ENCODE measurements at places on chromosomes 5 and 9.
A peak's percentile ranks its signal among the peaks of the same experiment; 100 is the strongest.

GRCh38 chr9:81605170-81605670, 84.1 kb downstream of the TLE1 start:
- DNase-seq: no peak

DNA sequence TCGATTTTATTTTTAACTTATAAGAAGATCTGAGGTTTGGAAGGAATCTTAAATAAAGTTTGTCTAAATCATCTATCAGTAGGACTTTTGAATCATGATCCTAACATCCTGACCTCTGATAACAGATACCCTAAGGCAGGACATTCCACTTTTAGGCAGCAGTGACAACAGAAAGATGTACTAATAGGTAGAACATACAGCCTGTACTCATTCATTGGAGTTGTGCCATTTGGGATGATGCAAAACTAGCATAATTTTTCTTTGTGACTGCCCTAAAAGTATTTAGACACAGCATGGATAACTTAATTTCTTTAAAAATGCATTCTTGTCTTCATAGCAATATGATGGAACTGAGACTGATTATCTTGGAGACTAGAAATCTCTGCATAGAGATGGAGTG, 39.7 kb downstream of the CDC42SE2 start:
- DNase-seq: no peak

DNA sequence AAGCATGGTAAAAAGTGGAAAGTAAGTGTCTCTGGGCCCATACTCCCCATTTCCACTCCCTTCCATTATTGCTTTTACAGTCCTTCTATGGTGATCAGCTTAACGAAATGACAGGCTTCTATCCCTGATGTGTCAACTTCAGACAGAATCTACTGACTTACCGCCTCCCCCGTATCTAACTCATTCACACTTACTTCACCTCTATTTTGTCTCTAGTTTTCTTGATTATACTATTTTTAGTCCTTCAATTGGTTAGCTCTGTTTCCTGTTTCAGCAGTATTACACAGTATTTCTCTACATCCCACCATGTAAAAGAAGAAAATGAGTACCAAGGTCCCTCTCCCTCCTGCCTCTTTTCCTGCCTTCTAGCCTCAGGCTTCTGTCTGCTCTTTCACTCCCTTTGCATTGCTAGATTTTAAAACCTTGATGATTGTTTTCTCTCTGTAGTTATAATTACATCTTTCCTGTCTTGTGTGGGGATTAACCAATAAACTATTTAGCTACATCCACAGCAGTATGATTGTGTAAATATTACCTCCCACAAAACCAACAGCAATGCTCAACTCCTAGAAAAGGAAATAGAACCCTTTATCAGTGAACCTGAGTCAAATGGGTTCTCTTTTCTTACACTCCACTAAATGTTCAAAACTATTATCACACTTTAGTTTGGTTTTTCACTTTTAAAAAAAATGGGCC, 53.4 kb downstream of the GNAQ start:
- DNase-seq: no peak

- no peak for DNase-seq
These were observed 21.3 kb downstream of the TLR4 start for GRCh38 chr9:117725426-117725887.

DNA sequence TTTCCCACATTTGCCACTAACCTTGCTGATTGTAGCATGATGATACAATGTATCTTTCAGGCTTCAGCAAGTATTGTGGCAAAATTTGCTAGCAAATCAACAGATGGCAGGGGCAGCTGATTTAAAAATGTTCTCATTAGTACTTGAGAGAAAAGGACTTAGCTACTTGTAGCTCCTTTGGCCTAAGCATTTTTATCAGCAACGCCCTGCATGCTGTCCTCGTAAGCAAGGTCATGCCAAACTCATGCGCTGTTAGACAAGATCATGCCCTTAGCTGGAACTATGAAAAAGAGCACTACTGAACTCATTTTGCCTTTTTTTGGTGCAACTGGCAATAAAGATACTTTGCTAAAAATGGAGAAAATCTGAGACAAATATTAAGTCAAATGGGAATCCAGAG, 197.1 kb downstream of the ICE1 start:
- no peak for DNase-seq

- no peak for DNase-seq
These were observed 24.5 kb downstream of the OSTF1 start for GRCh38 chr9:75112789-75113188.

DNA sequence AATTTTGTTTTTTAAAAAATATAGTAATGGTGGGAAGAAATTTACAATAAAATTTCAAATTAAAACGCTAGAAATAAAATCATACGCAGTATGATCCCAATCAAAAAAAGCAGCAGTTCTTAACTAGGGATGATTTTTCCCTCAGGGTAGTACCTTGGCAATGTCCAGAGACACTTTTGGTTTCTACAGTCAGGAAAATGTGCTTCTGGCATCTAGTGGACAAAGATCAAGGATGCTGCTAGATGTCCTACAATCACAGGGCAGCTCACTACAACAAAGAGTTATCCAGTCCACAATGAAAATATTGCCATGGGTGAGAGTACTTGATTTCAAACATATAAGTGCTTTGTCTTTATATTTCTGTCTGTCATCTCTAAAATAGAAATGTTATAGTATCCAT, 400.2 kb upstream of the SGCD start:
- DNase-seq: no peak

DNA sequence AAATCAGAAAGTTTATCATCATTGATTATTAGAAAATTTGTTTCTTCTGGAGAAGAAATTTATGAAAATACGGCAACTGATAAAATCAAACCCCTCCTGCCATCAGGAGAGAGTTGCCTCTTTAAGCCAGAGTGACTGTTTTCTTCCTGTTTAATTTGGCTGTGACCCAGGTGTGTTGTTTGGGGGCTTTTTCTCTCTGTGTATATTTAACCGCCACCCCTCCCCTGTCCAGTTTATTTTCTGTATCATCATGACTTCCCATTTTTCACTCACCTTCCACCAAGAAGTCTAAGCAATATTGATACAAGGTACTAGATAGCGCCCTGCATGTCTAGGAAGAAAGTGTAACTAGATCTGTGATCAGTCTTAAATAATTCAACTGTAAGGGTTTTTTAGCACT, 50.1 kb downstream of the FAM78A start:
- no peak for DNase-seq

GRCh38 chr5:109403469-109403868, 6.3 kb downstream of the PJA2 start:
- DNase-seq: no peak

DNA sequence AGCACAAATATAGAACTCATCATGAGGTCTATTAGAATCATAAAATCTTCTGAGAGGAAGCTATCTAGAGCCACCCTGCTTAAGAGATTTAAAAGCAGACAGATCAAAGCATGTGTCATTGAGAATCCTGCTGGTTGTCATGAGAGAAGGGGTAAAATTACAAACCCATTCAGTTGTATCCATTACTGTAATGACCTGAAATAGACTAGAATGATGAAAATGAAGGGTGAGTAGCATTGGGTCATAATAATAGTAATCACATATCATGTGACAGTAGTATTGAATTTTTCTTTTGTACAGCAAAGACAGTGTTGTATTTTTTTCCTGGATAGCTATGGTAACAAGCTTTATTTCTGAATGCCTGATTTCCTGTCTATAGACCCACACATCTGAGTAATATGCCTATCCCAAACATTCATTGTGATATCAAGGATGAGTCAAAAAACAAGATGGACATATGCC, 149.0 kb downstream of the PDE4D start:
- DNase-seq: peak; percentile 20

GRCh38 chr9:68522131-68522530, 18.6 kb downstream of the TMEM252 start:
- DNase-seq: no peak

DNA sequence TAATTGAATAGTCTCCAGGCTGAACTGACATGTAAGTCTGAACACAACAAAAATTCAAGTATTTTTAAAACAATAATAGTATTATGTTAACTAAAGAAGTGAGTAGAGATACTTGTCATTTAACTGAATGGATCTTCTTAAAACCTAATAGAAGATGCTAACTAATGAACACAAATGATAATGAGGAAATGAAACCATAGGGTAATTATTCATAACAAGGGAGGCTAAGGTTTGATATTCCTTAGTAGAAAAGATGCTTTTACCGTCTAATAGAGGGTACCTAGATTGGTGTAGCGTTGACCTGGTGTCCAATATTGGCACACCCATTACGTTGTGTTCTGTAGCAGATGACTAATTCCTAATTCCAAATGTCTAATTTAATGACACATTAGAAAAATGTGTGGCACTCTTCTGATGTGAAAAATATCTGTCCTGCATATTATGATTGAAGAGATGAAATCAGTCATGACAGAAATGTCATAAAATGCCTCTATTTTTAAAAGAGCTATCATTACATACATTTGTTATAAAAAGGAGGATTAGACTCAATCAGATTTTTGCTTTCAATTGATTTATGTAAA, 14.9 kb upstream of the DAB2 start:
- no peak for DNase-seq

GRCh38 chr9:100084128-100084453, 14.7 kb downstream of the ERP44 start:
- DNase-seq: no peak

All from NCI-H446 treated with DMSO at 0.1 percent for 48 hours (cell line).